Amniotic stem cell (primary cell): ENCODE measurements at places on chromosomes 2 and 18.

- DNase-seq, result no peak
Observed at GRCh38 chr2:68423966-68424650, 43.0 kb downstream of the FBXO48 start.

DNA sequence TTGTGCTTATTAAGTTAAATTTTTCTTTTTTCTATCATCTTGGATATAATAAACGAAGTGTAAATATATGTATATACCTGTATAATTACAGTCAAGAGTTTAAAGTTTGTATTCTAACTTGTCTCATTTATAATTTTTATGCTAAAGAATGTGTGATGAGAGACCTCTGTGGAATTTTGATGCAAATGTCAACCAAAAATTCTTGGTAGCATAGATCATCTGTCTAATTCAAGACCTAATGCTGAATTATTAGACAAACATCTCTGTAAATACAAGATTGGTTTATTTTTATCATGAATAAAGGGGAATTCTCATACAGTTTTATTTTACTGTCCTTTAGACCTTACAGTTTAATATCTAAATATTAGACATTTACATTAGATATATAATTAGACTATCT lies 149.2 kb upstream of the VWC2L start:
- DNase-seq, result no peak

GRCh38 chr2:26838121-26838906 lies 9.6 kb upstream of the DPYSL5 start:
- DNase-seq, result no peak

DNA sequence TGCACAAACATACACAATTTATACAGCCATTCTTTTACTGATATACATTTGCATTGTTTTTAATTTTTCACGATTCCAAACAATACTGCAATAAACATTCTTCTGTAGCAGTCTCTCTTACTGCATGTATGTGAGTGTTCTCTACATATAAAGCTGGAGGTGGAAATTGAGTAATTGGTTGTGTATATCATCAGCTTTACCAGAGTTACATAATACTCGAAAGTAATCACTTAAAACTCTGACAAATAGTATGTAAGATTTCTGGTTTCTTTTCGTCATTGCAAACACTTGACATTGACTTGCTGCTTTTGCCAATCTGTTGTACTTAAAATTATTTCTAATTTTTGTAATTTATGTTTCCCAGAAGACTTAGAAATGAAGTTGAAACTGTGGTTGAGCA lies 110.2 kb downstream of the TDRD15 start:
- DNase-seq, result no peak

- peak; percentile 13 for DNase-seq
Observed at GRCh38 chr2:217853301-217853881, 149.4 kb downstream of the TNS1 start.

GRCh38 chr2:231190531-231191197 lies 7.8 kb upstream of the ARMC9 start:
- no peak for DNase-seq

- DNase-seq, result no peak
Observed at GRCh38 chr2:111054791-111055691, 65.7 kb upstream of the BCL2L11 start.

DNA sequence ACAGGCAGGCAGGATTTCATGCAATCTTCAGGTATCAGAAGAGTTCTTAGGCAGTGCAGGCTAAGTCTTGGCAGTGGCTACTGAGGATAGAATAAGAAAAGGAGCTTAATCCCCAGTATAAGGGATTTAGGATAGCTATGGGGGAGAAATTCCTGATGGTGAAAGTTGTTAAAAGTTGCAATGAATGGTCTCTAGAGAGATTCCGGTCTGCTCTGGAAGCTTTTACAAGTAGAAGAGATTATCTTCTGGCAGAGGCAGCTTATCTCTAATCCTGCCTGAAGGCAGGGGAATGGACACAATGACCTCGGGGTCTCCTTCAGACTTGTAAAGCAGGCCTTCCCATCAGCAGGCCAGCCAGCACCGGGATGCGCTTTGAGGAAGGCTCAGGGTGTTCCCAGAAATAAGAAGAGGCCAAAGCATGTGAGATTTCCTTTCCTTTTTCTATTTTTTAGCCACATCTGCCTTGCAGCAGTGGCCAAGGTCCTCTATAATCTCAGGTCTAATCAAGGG lies 253.9 kb upstream of the KLHL29 start:
- DNase-seq, result no peak

- DNase-seq, result peak; percentile 38
Observed at GRCh38 chr2:237304763-237305514, 109.0 kb downstream of the COL6A3 start.

- no peak for DNase-seq
Observed at GRCh38 chr2:68917034-68917718, 35.5 kb downstream of the GKN2 start.

DNA sequence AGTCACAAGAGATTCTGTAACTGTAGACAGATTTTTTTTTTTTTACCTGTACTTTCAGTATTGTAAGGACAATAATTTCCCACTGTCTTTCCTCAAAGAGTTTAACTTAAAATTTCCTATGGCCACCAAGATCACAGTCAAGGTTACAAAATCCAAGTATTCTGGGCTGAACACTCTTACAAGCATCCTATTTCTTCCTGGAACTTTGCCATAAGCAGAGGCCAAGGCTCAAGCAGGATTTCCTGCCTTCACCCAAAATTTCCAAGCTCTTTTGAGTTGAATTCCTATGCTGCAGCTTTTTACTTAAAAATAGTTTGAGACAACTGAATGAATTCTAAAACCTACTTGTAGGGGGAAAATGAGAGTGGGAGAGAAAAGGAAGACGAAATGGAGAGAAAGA lies 299.4 kb downstream of the ZNF516 start:
- DNase-seq, result no peak

DNA sequence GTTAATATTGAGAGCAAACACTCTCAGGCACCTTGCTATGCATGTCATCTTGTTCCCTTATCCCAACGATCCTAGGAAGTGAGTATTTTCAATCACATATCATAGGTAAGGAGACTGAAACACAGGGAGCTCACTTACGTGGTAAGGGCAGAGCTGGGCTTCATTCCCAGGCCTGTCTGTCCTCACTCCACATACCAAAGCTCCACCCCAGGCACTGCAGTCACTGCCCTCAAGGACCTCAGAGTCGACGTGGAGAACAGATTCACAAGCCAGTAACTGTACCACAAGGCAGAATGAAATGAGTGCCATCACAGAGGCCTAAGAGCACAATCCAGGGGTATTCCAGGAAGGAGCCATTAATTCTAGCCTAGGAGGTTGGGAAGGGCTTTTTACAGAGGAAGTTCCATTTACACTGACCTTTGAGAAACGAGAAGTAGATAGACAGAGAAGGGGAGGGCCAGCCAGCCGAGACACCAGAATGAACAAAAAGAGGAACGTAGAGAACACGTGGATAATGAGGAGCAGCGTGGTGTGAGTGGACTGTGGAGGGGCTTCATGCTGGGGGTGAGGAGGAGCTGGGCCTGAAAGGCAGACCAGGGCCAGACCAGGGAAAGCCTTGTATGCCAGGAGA lies 48.6 kb downstream of the KIAA2012 start:
- no peak for DNase-seq

DNA sequence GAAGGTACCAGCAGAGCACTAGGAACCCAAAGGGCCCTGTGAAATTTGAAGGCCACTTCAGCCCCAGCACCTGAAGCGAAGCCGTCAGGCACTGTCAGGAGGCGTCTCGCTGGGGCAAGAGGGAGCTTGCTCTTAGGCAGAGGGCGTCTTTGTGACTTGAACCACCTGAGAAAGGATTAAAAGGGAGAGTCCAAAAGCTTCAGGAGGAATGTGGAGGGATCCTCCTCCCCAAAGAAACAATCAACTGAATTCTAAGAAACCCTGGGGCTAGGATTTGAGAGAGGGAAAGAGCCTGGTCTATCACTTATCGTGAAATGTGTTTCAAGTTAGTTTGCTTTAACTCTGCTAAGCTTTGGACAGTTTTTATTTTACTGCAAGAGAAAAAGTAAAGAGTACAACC lies 324.9 kb upstream of the SOX11 start:
- no peak for DNase-seq

DNA sequence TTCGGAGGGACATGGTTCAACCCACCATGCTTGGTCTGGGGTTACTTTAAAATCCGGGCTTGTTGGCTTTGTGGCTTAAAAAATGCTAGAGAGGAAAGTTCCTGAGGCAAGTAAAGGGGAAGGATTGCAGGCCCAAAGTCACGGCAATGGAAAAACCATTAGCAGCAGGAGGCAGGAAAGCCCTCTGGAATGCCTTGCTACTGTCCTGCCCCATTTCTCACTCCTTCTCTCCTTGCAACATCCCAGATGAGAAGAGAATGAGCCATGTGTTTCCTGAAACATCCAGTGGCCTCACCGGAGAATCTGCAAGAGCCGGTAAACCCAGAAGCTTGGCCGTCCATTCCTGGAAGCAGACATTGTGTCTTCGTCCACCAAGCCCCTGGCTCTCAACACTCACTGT lies 97.4 kb upstream of the LCLAT1 start:
- no peak for DNase-seq

DNA sequence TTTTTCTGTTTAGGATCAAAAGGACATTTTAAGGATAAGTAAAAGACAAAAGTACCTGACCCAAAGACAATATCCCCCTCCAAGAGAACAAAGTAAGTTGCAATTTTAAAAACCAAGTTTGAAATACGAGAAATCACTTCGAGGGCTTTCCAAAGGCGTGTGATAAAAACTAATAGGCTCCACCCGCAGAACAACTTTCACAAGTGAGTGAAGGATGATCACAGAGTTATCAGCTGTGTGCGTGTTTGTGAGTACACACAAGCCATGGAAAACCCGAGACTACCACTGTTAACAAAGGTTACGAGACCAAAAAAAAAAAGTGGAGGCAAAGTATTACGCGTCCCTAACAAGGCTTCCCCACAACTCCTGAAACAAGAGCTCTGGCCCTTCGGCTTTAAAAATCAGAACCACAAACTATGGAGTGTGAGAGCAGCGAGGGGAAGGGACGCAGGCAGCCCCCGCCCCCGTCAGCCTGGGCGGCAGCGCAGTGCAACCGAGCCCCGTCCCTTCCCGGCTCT lies 719 bp downstream of the SMAD2 start:
- peak; percentile 26 for DNase-seq

GRCh38 chr2:197356136-197356535 lies 45.6 kb upstream of the ANKRD44 start:
- DNase-seq, result no peak
